Effector memory CD4-positive, alpha-beta T cell (primary cell): ENCODE measurements at places on chromosomes 12 and 14.

DNA sequence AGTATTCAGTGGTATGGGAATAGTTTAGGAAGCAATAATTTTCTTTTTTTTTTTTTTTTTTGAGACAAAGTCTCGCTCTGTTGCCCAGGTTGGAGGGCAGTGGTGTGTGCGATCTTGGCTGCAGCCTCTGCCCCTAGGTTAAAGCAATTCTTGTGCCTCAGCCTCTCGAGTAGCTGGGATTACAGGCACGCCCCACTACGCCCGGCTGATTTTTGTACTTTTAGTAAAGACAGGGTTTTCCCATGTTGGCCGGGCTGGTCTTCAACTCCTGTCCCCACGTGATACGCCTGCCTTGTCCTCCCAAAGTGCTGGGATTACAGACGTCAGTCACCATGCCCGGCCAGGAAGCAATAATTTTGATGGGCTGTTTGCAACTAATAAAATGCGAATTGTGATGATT lies 62.1 kb downstream of the ATG14 start:
- H3K4me3 ChIP-seq = no peak overlapping the region
- H3K4me1 ChIP-seq = peaks cover 4% of the 10 kb centered on the region
- H3K27me3 ChIP-seq = no peaks in the 10 kb centered on the region
- DNase-seq = no peak
- H3K27ac ChIP-seq = no peak overlapping the region

GRCh38 chr12:54169036-54169435 lies 19.7 kb downstream of the SMUG1 start:
- H3K4me3 ChIP-seq = no peak overlapping the region
- H3K27ac ChIP-seq = no peak overlapping the region
- peaks cover 16% of the 10 kb centered on the region for H3K27me3 ChIP-seq

- no peaks in the 10 kb centered on the region for H3K36me3 ChIP-seq
- H3K4me1 ChIP-seq = peaks cover 22% of the 10 kb centered on the region
- no peaks in the 10 kb centered on the region for H3K27me3 ChIP-seq
- no peak for DNase-seq
- no peak overlapping the region for H3K27ac ChIP-seq
- H3K4me3 ChIP-seq = no peak overlapping the region
These were observed 12.8 kb upstream of the PLEKHG3 start for GRCh38 chr14:64691376-64691775.

DNA sequence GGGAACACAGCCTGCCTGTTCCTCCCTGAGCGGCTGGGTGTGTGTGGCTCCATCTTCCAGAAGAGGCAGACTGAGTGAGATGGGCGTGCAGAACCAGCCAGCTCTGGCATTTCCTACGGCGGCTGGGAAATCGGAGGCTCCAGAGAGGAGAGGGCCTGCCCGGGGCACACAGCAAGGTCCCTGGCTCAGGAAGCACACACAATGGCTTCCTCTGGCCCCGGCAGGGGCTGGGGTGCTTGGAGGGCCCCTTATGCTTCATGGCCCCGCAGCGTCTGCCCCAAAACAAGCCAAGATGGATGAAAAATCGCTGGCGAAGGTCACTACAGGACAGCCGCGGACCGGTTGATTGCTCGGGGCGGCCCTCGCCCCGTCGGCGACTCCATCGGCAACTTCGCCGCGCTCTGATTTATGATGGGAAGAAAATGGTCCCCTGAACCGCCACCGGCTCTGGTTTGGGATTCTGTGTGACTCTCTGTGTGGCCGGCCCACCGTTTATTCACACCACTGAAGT lies 191.5 kb upstream of the C14orf180 start:
- no peak overlapping the region for H3K4me3 ChIP-seq
- no peak overlapping the region for H3K27ac ChIP-seq
- peaks cover 45% of the 10 kb centered on the region for H3K4me1 ChIP-seq
- no peaks in the 10 kb centered on the region for H3K36me3 ChIP-seq
- H3K27me3 ChIP-seq = no peaks in the 10 kb centered on the region

GRCh38 chr14:32980178-32980901 lies 41.7 kb downstream of the NPAS3 start:
- H3K27me3 ChIP-seq = no peaks in the 10 kb centered on the region
- no peak overlapping the region for H3K27ac ChIP-seq
- DNase-seq = no peak
- no peaks in the 10 kb centered on the region for H3K4me1 ChIP-seq
- H3K4me3 ChIP-seq = no peak overlapping the region
- H3K36me3 ChIP-seq = no peaks in the 10 kb centered on the region

DNA sequence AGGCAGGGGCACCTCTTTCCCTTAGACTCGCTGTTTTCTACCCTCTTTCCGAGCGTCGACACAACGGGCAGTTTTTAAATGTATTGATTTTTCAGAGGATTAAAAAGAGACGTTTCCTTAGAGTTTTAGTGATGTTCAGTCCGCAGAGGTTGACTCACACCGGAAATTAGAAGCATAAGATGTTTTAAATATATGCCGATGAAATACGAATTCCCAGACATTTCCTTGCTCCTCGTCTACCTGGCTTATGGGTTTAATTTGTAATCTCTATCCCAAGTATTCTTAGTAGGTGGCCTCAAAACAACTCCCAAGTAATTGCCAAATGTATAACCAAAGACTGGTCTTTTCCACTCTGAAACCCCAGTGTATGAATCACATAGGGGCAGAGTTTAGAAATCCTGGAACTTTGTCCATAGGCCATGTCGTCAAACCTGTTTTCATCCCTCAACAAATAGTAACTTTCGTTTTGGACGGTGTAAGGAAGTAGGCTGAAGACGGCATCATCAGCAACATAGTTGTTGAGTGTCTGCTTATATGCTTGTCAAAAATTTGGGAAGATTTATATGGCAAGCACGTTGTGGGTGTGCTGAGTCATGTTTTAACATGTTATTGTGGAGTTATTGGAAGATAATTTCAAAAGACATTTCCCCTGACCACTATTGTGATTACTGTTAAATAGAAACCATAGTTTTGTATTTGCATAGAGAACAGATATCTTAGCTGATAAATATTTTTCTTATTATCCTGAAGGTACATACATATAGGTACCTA lies 824 bp downstream of the TBK1 start:
- no peaks in the 10 kb centered on the region for H3K27me3 ChIP-seq
- H3K36me3 ChIP-seq = no peaks in the 10 kb centered on the region
- H3K4me3 ChIP-seq = peak overlapping the region; percentile 94
- H3K27ac ChIP-seq = peak overlapping the region; percentile 91
- H3K4me1 ChIP-seq = peaks cover 31% of the 10 kb centered on the region

GRCh38 chr14:20327005-20327869 lies 5.8 kb downstream of the CCNB1IP1 start:
- H3K4me3 ChIP-seq = no peak overlapping the region
- no peaks in the 10 kb centered on the region for H3K27me3 ChIP-seq
- DNase-seq = no peak
